ENCODE measurements at places on chromosomes 1 and 21.

DNA sequence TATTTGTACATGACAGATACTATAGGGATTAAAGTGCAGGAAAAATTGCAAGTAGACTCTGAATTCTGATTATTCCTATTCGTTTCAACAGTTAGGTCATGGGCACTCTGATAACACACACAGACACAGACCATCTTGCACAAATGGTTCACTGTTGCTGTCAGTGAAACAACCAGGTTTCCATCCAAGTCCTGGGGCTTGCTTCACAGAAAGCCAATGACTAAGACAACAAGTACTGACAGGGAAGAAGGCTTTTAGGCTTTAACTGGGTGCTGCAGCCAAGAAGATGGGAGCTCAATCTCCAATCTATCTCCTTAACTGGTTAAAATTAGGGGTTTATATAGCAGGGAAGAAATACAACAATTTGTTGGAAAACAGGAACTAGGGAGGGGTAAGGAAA, 57.6 kb downstream of the RIMS3 start:
- DNase-seq: no peak

DNA sequence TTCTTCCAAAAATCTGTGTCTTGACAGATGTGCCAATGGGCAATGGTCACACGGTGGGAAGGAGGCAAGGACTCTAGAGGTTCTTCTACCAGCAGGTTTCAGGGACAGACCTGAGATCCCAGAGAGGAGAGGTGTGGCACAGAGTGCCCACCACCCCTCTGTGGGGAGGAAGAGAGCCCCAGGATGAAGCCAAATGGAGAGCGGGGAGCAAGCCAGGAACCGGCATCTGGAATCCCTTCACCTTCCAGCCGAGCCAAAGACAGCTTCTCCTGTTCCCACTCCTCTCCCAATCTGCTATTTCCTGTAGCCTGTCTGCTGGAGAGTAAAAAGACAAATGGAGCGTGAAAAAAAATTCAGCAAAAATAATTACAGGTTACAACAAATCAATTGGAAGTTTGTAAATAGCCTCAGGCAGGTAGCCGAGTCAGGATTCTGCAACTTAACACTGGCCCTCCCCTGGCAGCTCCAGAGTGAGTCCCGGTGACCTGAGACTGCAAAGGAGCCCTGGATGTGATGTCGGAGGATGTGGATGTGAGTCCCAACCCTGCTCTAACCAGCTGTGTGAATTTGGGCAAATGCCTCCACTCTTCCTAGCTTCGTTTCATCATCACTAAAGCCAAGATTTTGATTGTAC, 45.4 kb upstream of the LRRN2 start:
- no peak for DNase-seq

- DNase-seq: no peak
Observed at GRCh38 chr1:245434280-245434679, 279.5 kb downstream of the KIF26B start.

DNA sequence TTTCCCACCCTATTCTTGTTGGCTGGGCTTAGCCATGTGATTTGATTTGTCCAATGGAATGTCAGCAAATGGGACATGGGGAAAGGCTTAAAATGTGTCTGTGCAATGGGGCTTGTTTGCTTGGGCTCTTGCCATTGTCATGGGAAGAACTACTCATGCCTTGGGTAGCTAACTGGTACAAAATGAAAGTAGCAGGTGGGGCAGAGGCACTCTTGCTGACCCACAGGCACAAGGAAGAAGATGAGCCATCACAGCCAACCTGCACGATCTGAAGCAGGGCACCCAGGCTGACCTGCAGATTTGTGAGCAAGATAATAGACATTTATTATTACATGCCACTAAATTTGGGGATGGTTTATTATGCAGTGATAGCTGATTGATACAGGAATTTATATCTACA, 305.9 kb upstream of the CAMK1G start:
- DNase-seq: no peak

- DNase-seq: no peak
Observed at GRCh38 chr1:165635329-165635728, 4.3 kb downstream of the MGST3 start.

DNA sequence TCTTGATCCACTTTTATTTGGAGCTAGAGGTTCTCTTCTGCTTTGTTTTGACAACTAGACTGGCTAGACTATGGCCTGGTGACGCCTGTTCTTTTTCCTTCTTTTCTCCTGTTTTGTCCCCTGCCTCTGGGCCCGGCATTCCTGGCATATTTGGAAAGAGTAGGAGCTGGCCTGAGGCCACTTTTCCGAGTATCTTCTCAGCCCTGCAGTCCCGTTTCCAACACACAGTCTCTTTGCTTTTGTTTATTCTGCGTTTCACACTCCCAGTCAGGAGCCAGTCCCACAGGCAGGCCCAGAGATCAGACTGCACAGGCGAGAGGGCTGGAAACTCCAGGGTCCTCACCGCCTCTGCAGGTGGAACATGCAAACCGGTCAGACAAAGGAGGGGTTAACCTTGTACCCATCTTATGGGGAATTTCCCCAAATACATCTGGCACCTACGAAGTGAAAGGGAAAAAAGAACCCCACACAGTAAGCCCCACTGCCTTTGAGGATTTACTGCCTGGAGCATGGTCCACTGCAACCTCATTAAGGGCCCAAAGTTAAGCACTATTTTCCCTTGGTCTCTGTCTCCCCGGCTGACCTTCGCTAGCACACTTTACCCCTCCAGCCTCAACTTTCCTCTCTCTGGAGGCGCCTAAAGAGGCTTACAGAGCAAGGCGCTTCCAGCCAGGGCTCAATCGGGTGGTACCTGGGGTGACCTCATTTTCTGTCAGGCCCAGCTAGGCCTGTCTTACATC, 141.1 kb downstream of the TOMM20 start:
- DNase-seq: no peak

DNA sequence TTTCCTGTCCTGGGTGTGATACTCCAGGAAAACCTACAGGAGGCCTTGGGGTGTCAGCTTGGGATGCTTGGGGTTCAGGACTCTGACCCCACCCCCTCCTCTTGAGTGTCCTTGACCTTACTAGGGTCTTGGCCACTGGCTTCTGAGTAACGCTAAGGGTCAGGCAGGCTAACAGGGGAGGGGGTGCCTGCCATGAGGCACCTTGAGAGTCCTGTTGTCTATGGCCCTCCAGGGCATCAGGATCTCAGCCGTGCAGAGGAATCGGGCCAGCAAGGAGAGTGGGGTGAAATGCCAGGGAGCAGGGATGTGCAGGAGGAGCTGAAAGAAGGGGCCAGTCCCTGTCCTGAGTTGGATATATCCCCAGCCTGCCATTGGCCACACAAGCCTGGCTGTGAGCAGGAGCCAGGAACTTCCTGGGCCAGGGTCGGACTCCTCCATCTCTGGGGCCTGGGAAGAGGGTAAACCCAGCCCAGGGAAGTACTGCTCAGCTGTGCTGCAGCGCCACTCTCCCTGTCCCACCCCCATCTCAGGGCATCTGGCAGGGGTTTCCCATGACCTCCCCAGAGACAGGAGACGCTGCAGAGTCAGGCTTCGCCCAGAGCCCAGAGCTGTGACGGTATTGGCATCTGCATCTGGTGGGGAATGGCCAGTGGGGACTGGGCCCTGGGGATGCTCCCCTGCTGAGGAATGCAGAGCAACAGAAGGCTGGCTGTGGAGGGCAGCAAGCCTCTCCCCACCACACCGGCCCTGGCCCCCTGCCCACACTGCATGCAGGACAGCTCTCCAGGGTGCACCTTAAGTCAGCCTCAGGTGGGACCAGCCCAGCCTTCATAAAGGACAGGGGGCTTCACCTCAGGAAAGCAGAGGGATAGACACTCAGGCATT, 6.3 kb downstream of the KIF21B start:
- DNase-seq: peak; percentile 22

DNA sequence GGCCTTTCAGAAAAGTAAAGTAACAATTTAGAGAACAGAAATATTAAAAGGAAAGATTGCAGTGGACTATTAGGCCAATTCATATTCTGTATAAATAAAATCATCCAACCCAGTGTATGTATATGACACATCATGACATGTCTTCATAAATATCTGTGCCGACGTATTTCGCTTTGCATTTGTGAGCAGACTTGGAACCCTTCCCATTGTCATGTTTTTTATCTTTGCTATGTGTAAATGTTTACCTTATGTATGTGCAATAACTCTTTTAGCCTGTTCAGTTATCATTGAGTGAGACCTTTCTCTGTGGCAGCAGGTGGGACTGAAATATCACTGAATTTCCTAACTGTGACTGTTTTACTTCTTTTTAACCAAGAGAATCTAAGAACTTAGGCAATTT, 58.0 kb upstream of the FAM3B start:
- DNase-seq: no peak

DNA sequence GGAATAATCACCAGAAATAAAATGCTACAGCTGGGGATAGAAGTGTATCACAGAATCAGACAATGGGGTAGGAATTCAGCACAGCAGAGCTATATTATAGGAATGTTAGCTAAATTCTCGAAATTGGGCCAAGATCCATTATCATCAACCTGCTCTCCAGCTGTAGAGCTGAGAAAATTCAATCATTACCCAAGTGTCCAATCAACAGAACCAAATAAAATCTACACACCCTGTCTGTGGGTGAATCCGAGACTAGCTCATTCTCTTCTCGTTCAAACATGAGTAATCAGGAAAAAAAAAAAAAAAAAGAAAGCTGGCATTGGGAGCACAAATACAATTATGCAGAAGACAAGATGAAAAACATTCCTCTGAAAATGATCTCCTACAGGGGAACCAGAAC, 119.2 kb downstream of the CDC7 start:
- no peak for DNase-seq

DNA sequence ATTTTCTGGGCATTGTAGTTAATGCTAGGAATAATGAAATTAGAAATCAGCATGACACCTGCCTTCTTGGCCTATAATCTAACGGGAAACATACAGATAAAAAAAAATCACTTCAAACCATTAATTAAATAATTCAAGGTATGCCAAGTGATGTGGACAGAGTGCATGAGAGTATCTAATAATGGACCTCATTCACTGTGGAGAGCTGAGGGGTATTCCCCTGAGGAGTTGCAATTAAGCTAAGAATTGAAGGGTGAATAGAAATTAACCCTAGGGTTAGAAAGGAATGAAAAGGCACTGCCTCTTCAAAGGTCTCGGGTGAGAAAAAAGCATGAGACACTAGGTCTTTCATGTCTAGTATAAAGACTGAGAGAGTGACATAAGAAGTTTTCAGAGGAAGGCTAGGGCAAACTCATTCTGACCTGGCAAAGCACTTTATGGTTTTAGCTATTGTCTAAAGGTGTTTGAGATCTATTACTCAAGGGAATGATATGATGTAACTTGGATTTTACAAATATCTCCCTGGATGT, 466.1 kb downstream of the KCNT2 start:
- DNase-seq: no peak

DNA sequence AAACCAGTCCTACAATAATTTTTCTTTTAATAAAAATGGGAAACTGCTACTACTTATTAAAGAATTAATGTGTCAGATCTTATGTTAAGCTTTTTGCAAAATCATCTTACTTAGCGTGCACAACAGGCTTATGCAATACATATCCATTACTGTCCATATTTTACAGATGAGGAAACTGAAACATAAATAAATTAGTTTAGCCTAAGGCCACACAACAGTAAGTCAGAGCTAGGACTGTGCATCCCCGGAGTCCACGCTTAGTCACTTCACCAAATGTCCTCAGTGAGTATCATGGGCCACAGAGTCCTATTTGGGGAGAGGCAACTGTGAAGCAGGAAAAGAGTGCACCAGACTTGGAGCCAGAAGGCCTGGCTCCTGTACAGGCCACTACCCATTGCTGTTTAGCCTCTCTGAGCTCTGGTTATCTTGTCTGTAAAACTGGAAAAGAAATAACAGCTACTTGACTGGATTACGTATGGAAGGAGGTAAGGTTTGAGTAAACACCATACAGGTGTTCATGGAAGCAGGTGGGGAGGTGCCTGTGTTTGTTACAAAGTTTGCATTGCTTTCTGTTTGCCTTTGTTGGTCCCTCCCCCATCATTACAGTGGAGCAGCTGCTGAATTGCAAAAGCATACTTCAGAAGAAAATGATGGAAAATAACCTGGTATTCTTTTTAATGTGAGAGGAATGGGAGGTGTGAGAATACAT, 192.8 kb downstream of the FCRL5 start:
- DNase-seq: no peak

DNA sequence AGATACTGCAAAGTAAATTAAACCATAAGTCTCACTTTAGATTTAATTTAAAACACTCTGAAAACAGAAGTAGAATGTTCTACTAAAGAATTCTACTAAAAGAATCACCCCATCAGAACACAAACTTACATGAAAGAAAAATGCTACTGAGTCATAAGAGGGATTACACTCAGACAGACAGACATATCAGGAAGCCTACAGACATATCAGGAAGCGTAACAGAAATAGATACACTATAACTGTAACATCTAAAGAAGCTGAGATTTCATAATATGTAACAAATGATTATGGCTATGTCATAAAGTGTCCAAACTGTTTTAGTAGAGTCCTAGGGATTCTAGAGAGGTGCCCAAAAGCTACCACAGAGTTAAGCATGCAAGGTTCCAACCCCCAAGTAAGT, 23.9 kb downstream of the FOXJ3 start:
- no peak for DNase-seq

GRCh38 chr1:29674627-29675326, 438.5 kb downstream of the PTPRU start:
- peak; percentile 5 for DNase-seq

DNA sequence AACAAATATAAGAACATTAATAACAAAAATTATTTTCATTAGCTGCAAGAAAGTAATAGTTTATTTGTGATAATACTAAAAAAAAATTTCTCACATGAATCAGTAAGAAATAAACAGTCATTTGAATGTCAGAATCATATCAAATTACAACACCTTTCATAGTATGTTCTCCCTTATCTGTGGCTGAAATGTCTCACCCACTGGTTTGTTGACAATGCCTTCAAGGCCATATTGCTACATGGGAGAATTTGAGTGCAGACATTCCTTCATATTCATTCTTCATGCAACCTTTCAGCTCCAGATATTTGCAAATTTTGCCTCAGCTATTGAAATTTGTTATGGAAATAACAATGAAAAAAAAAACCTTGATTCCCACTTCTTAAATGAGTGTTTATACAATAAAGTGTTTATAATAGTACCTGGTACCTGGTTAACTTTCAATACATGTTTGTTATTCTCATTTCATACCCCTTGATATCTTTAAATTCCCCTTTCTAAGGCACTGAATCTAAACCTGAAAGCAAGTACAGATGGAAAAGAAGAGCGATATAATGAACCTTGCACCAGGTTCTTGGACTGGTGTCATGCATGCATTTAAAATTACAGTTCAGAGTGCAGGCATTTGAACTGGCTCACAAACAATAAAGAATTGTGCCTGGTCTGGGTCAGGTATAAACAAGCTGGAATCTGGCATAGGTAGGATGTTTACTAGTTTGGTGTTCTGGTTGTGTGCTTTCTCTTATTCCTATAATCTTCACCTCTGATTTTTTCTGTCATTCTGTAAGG, 242.2 kb upstream of the ADGRL2 start:
- DNase-seq: no peak

GRCh38 chr1:61202854-61203598, 120.7 kb downstream of the NFIA start:
- DNase-seq: no peak

GRCh38 chr1:218425647-218426342, 80.7 kb downstream of the TGFB2 start:
- DNase-seq: no peak
